ENCODE measurements at places on chromosomes 5 and 9.

- DNase-seq, result no peak
Measured at GRCh38 chr5:134964359-134965270, 3.1 kb upstream of the CATSPER3 start.

- DNase-seq, result no peak
Measured at GRCh38 chr9:95363051-95363841, 45.7 kb upstream of the FANCC start.

- no peak for DNase-seq
Measured at GRCh38 chr9:23644326-23644725, 181.7 kb downstream of the ELAVL2 start.

DNA sequence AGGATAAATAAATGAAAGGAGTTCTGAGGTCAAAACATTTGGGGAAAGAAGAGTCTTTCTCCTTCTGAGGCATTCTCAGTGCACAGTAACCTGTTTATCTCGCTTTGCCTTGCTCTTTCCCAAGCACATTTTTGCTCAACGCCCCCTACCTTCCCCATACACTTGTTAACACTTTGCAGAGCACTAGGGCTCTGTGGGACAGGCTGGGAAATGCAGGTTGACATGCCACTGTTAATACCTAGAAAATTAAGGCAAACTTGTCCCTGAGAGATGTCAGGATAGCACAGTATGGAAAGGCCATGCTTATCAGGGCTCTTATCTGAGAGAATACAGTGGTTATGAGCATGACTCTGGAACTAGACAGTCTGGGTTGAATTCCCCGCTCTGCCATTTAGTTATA, 152.0 kb downstream of the DOCK8 start:
- no peak for DNase-seq

- DNase-seq, result no peak
Measured at GRCh38 chr5:930866-931265, 38.2 kb downstream of the TRIP13 start.

DNA sequence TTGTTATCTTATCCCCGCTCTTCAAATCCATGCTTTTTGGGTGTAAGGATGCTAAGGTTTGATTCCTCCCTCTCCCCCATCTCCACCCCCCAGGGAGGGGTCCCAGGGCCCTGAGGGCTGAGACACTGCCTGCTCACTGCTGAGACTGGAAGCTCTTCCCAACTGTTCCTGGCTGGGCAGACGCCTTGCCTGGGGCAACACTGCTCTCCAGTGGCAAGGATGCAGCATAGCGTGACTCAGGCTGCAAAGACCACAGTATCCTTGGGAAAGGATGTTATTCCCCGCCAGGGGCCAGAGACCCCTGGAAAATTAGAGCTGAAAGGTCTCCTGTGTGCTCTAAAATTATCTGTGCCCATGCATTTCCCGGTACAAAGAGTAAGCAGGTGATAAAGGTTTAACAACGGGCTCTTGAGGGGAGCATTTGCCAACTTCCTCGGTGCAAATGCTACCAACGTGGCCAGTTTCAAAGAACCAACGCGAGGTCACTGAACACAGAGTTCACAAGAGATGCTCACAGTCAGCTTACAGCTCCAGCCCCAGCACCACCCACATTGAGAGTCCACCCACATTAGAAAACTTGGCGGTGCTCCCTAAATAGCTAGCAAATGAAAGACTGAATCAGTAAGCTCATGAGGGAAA, 271.9 kb downstream of the NSG2 start:
- no peak for DNase-seq

GRCh38 chr9:14400658-14400995, 86.7 kb upstream of the NFIB start:
- no peak for DNase-seq

- no peak for DNase-seq
Measured at GRCh38 chr9:89360465-89360864, 42.2 kb downstream of the SECISBP2 start.

- DNase-seq, result no peak
Measured at GRCh38 chr9:131885144-131885609, 145.3 kb upstream of the RAPGEF1 start.

DNA sequence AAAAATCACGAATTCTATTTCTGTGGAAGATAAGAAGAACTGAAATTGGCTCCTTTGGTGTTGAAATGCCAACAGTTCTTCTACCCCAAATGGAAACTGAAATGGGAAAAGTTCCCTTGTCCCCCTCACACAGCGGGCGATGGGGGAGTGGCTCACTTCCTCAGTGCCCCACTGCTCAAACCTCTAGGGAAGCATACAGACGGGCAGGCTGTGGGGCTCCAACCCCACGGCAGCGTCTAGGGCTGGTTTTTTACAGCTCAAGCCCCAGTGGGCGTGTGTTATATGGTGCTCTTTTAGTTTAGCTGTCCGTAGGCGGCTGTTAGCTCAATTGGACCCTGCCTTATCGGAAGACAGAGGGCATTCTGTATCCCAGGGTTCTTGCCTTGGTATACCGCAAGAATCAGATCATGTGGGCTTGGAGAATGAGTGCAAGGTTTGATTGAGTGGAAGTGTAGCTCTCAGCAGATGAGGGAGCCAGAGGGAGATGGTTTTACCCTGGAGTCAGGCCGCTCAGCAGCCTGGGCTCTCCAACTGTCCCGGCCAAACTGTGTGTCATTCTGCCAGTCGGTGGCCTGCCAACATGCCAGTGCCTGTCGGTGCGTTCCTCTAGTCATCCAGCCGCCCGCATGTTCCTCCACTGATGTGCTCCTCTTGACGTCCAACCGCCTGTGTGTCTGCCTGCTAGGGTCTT, 166.3 kb upstream of the ZNF608 start:
- no peak for DNase-seq

DNA sequence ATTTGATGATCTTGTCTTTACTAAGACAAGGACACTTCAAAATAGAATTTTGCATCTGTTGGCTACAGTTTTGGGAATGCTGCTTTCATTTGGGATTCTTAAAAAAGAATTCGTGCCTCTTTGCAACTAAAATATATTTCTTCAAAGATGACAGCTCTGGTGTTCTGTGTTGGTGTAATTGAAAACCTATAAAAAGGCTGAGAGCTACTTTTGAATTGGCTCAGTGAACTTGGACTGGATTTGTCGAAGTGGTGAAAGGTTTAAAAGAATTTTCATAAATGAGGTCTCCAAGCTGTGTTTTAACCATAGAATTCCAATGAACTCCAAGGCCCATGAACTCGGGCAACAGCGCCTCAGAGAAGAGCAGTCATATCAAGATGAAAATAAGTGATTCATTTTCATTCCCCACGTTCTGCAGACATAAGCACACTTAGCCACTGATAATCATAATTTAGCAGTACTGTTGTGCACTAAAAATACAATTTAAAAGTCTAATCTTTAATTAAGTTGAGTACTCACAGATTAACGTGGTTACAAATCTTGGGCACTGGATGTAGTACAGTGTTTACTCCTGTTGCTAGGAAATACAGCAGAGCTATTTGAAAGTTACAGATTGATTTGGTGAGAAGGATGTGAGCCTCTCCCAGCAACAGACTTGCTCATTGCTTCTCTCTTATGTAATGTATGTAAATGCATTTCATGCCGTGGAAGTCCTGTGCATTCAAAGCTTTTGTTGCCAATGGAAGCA, 10.9 kb downstream of the SNCAIP start:
- DNase-seq, result no peak
